ENCODE measurements at places on chromosomes 2 and 18.

GRCh38 chr2:106534471-106534870 lies 47.3 kb downstream of the CD8B2 start:
- DNase-seq, result no peak

DNA sequence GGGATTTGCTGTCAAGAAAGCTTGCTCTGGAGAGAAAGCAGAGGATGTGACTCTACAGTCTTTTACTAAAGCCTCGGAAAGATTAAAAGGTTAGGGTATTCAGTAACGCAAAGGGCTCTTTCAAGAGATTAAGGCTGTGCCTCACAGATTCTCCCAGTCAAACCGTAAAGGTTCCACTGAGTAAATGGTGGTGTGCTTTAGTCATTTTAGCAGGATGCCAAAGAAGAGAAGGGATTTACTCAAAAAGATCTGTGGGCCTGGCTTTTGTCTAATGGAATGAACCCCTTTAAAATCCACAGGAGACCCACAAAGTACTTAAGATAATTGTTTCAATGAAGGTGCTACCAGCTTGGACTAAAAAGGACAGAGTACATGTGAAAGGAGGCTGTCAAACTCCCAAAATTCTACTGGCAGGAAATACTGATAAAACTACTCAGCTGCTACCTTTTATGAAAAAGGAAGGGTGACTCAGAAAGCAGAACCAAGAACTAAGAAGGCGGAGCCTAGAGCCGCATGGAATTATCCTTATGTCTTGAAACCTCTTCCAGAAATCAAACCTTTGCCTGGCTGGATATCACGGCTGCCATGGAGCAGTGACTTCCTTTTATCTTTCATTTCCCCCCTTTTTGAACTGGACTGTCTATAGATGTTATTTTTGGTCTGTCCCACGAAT lies 670.2 kb upstream of the ZEB2 start:
- no peak for DNase-seq

- DNase-seq, result no peak
Observed at GRCh38 chr18:74278058-74278457, 13.7 kb downstream of the CYB5A start.

- no peak for DNase-seq
Observed at GRCh38 chr2:179247318-179248023, 17.2 kb downstream of the SESTD1 start.

DNA sequence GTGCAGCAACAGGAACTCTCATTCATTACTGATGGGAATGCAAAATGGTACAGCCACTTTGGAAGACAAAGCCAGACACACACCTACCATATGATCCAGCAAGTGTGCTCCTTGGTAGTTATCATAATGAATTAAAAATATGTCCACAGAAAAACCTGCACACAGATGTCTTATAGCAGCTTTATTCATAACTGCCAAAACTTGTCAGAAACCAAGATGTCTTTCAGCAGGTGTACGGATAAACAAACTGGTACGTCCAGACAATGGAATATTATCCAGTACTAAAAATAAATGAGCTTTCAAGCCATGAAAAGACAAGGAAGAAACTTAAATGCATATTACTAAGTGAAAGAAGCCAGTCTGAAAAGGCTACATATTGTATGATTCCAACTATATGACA lies 50.4 kb downstream of the CHMP3 start:
- no peak for DNase-seq

DNA sequence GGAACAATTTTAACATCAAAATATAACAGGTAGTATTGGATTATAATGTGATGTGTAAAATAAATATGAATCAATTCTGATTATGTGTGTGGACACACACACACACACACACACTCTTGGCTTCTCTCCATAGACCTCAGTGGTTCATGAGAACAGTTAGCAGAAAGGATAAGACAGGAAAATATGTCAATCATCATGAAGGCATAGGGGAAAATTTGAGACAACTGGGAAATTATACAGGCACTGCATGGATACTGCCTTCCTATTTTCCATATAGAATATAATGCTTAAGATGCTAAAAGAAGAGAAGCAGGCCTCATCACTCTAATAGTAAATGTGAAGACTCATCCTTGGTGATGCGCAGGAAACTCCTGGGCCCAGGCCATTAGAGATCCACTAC lies 884.5 kb downstream of the SUCLG1 start:
- no peak for DNase-seq

DNA sequence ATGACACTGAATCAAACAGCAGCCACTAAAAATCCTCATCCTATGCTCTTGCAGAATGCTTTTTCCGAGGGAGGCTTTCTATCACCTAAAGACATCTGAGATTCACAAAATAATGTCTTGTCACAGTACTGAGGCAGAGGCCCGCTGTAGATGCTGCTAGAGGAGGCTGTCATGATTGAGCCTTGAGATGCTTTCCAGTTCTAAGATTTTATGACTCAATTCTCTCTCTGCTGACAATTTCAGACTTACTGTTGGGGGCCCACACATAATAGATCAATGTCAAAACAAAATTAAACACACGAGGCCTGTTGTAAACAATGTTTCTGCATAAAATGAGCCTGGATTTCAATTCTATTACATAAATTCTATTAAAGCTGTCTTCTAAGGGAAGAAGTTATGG lies 132.7 kb upstream of the ARL4C start:
- DNase-seq, result no peak

DNA sequence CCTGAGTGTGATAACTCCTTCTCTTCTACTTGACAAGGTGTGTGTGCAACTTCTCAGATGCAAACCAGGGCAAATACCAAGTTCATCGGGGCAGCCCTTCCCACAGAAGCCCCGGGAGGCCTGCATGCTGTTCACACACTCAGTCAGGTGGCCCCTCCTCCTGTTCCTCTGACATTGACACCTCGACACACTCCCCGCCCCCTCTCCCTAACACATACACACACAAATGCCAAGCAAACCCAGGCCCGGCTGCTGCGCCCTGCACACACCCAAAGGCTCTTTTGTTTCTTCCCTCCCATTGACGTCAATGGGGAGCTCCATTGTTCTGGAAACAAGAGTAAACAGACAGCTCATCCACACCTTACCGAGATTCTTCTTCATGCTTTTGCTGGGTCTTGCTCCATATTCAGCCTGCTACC lies 1.7 kb upstream of the PER2 start:
- no peak for DNase-seq

- DNase-seq, result no peak
Observed at GRCh38 chr2:63500398-63500797, 87.9 kb downstream of the WDPCP start.

GRCh38 chr2:201938156-201938775 lies 95.4 kb upstream of the FZD7 start:
- peak; percentile 21 for DNase-seq

DNA sequence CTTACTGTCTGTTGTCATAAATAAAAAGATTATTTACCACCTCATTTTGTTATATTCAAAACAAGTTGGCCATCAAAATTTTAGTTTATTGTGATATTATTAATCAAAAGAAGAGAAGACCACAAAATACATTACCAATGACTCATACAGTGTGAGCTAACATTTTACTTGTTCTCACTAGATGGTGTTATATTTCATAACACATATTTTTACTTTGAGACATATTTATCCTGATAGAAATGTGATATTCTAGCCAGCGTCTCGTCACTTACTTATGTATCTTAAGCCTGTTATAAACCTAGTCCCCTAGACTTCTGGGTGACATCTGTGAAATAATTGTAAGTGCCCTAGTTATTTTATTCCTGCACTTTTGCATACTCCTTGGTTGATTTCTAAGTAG lies 263.2 kb downstream of the CDH7 start:
- DNase-seq, result no peak

GRCh38 chr18:9969247-9969646 lies 55.4 kb downstream of the VAPA start:
- DNase-seq, result no peak

- DNase-seq, result no peak
Observed at GRCh38 chr2:167924556-167924955, 322.8 kb downstream of the STK39 start.

All from AG04449 (cell line).